Activated T-helper 1 cell treated with anti-CD3 and anti-CD28 coated beads, Interleukin-12 subunit alpha, Interleukin-12 subunit beta, Interleukin-2, Interleukin-4 antibody, amounts not matched to agents 30 ng/mL and 10 ng/mL and 1 ng/mL, durations not matched to agents 14 hours and 24 hours and 36 hours (primary cell): ENCODE measurements at places on chromosomes 2 and 18.

DNA sequence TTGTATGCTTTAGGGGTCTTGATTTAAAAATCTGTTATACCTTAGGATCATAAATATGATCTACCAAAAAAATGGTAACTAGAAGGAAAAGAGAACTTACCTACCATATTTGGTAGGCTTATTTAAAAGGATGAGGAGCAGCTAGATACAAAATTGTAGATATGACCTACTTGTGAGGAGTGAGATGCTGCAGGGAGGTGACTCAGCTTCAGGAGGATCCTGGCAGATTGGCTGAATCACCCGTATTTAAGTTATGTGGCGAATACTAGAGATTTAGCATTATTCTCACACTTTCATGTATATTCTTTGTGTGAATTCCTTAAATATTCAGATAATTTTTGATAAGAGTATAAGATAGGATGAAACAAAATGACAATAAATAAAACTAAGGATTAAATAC lies 657.3 kb upstream of the LINC00305 start:
- H3K4me3 ChIP-seq = no peak overlapping the region
- no peak for DNase-seq
- no peak overlapping the region for H3K27ac ChIP-seq
- H3K4me1 ChIP-seq = no peaks in the 10 kb centered on the region
- H3K27me3 ChIP-seq = no peaks in the 10 kb centered on the region

DNA sequence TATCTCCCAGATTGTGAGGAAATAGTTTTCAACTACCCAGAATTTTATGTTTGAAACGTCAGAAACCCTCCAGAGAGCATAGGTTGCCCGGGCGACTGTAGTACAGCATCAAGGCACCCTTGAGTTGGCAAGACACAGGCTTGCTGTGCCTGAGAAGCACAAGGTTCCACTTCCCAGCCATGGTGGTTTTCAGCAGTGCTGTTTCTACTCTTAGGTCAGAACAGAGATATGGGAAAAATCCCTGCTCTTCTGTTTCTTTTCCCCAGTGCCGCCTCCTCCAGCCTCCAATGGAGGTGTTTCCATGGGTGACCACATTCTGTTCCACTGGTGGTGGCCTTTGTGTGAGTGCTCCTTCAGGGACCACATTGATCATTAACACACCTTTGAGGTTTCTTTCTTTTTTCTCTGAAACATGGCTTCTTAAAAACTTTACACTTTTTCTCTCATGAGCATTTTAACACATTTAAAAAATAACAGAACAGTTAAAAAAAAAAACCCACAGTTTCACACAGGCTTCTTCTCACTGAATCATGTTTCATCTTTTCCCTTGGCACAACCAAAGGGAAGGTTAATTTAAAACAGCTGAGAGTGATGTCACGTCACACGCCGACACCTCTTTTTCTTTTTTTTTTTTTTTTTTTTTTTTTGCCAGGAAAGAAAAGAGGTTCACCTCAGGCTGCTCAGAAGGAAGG lies 229.3 kb upstream of the HDAC4 start:
- DNase-seq = no peak
- H3K36me3 ChIP-seq = no peaks in the 10 kb centered on the region
- H3K27me3 ChIP-seq = peaks cover 9% of the 10 kb centered on the region
- no peak overlapping the region for H3K4me3 ChIP-seq
- no peak overlapping the region for H3K27ac ChIP-seq

DNA sequence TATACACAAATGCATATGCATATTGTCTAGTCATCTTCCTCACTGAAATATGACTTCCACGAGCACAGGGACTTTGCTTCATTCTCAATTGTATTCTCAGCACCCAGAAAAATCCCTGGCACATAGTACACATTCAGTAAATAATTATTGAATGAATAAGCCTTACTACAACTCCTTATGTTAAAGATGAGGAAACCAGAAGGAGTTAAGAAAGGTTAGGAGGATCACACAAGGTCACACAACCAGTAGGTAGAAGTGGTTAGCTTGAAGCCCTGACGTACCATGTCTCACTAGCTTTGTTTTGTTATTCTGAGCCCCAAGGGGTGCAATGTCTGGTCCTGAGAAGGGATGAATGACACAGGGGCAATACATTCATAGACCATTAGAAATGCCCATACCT lies 220.9 kb upstream of the PID1 start:
- no peaks in the 10 kb centered on the region for H3K27me3 ChIP-seq
- no peak overlapping the region for H3K27ac ChIP-seq
- no peaks in the 10 kb centered on the region for H3K36me3 ChIP-seq
- no peaks in the 10 kb centered on the region for H3K4me1 ChIP-seq
- DNase-seq = no peak

- no peaks in the 10 kb centered on the region for H3K27me3 ChIP-seq
- no peak for DNase-seq
- H3K36me3 ChIP-seq = peaks cover 17% of the 10 kb centered on the region
- peak overlapping the region; percentile 66 for H3K27ac ChIP-seq
Observed at GRCh38 chr2:190528521-190529001, 6.0 kb downstream of the NEMP2 start.

- H3K4me1 ChIP-seq = no peaks in the 10 kb centered on the region
- H3K4me3 ChIP-seq = no peak overlapping the region
- no peaks in the 10 kb centered on the region for H3K27me3 ChIP-seq
- H3K36me3 ChIP-seq = no peaks in the 10 kb centered on the region
Observed at GRCh38 chr2:150572961-150573395, 85.5 kb upstream of the RND3 start.

DNA sequence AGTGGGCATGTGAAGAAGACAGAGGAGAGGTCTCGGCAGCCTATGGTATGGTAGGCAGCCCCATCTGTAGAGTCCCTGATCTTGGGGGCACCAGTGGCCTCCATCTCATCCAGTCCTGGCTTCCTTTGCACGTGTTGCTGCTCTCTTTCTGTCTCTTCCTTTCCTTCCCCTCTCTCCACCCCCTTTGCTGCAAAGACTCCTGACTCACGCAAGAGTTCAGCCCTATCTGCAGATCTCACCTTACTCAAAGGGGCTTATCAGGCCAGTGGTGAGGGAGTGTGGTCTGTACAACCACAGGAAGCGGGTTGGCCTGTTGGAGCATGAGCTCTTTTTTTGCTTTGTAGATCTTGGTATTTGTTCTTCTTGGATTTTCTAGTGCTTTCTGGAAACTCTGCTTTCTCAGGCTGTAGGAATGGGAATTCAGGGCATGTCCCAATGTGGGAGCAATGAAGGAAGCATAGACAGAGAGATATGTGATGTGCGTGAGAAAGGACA lies 14.6 kb upstream of the NT5DC4 start:
- peak overlapping the region; percentile 93 for H3K27ac ChIP-seq
- peaks cover 9% of the 10 kb centered on the region for H3K36me3 ChIP-seq
- H3K4me3 ChIP-seq = peak overlapping the region; percentile 79
- H3K27me3 ChIP-seq = no peaks in the 10 kb centered on the region
- peak; percentile 79 for DNase-seq
- H3K4me1 ChIP-seq = peaks cover 72% of the 10 kb centered on the region

GRCh38 chr2:217920879-217921603 lies 81.8 kb downstream of the TNS1 start:
- H3K36me3 ChIP-seq = no peaks in the 10 kb centered on the region
- H3K27ac ChIP-seq = no peak overlapping the region
- H3K27me3 ChIP-seq = no peaks in the 10 kb centered on the region
- DNase-seq = no peak
- H3K4me3 ChIP-seq = no peak overlapping the region

- no peak overlapping the region for H3K27ac ChIP-seq
- no peak overlapping the region for H3K4me3 ChIP-seq
- no peaks in the 10 kb centered on the region for H3K27me3 ChIP-seq
- no peak for DNase-seq
- H3K4me1 ChIP-seq = peaks cover 14% of the 10 kb centered on the region
Observed at GRCh38 chr2:54652540-54652939, 70.9 kb upstream of the EML6 start.
